GM13976 (cell line): ENCODE measurements at places on chromosomes 6 and 20.

GRCh38 chr6:111566222-111566734 is 39.4 kb downstream of the TRAF3IP2 start:
- no peak for DNase-seq

GRCh38 chr6:130190701-130191690 is 31.8 kb downstream of the SAMD3 start:
- DNase-seq: no peak

DNA sequence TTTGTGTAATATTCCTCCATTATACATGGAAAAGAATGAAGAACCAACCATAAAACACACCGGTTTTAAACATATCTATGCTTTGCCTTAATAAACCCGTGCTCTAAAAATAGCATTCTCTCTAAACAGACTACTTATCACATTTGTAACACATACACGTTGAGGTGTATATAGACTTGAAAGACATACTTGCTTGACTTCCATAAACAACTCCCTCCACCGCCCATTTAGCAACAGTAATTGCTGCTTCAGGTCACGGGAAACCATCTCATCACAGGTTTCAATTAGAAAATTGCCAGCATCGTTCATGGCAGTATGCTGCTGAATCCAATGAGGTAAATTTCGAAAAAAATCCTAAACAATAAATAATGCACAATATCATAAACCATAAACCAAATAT is 174.0 kb downstream of the SYNE1 start:
- DNase-seq: no peak

GRCh38 chr6:16179970-16180431 is 51.1 kb downstream of the MYLIP start:
- no peak for DNase-seq

DNA sequence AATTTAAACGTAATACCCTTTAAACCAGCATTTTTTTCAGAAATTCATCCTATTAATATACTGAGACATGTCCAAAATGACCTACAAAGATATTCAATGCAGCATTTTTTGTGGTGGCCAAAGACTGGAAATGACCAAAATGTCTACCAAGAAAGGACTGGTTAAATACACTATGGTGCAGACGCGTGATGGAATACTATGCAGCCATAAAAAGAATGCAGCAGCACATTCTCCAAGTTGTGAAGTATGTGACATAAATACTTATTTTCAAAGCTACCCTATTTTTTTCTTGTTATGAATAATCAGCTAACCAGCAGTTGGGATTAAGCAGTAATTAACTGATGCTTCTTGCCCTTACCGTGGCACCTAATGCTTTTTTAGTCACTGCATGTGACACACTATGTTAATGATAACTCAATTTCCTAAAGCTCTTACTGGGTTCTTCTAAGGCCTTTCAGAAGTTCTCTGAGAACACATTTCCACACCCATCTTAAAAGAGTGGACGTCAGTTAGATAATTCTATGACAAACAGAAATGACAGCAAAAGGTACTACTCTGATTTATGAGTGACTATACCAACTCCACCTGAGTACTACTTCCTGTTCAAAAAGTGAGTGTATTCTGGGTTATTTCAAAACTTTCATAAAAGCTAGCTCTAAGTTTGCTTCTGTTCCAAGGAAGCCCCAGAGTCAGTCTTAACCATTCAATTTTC is 24.9 kb downstream of the TTI1 start:
- no peak for DNase-seq

DNA sequence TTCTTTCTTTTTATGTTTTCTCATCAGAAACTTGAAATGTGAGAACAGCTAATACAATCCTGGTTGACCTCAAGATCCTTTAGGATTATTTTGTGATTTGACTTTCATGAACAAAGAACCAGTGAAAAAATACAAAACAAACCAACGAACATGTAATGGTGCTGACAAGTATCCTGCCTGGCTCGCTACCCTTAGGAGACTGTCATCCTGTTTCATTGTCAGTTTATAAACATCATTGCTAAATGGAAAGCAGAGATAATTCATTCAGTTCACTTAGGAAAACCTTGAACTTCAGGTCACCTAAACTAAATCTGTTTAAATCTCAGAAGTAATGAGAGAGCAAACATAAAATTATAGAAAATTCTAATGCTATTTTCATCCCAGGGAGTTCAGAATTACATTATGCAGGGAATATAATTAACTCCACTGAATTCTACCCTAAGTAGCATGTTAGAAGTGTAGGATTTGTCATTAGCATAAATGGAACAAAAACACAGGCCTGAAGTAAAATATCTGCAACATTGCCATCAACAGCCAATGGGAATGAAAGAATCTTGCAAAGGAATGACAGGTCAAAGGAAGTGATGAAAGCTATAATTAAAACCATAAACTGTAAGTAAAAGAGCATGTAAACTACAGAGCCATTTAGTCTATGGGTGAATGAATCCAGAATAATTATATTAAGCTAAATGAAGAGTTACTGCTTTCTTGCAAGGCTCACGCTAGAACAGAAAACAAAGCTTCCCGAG is 401.2 kb upstream of the MANEA start:
- no peak for DNase-seq
